ENCODE measurements at places on chromosomes 3 and 15. TPM values are rescaled to one million over a fixed set of nuclear protein-coding genes. Genes with fewer than 3 reads are reported as not detected.

The FHIT gene
- 22.6 TPM for total RNA-seq

GRCh38 chr3:72109327-72110259, 324.6 kb upstream of the PROK2 start:
- H3K36me3 ChIP-seq: no peaks in the 10 kb centered on the region
- H3K4me3 ChIP-seq: no peak overlapping the region
- H3K27ac ChIP-seq: no peak overlapping the region
- peaks cover 12% of the 10 kb centered on the region for H3K27me3 ChIP-seq
- no peaks in the 10 kb centered on the region for H3K4me1 ChIP-seq

GRCh38 chr3:189143321-189143720, 28.4 kb upstream of the TPRG1 start:
- H3K4me3 ChIP-seq: no peak overlapping the region
- H3K36me3 ChIP-seq: peaks cover 3% of the 10 kb centered on the region
- no peak overlapping the region for H3K27ac ChIP-seq
- peaks cover 6% of the 10 kb centered on the region for H3K27me3 ChIP-seq

GRCh38 chr3:17183951-17184550, 299.3 kb downstream of the PLCL2 start:
- H3K4me1 ChIP-seq: peaks cover 32% of the 10 kb centered on the region
- DNase-seq: no peak
- peaks cover 14% of the 10 kb centered on the region for H3K36me3 ChIP-seq
- H3K4me3 ChIP-seq: no peak overlapping the region
- no peak overlapping the region for H3K27ac ChIP-seq

- DNase-seq: no peak
- no peaks in the 10 kb centered on the region for H3K36me3 ChIP-seq
- H3K27ac ChIP-seq: no peak overlapping the region
- no peaks in the 10 kb centered on the region for H3K4me1 ChIP-seq
- H3K27me3 ChIP-seq: no peaks in the 10 kb centered on the region
- no peak overlapping the region for H3K4me3 ChIP-seq
Observed at GRCh38 chr3:6644070-6644929, 216.6 kb upstream of the GRM7 start.
